ENCODE measurements at places on chromosomes 2 and 18. TPM values are rescaled to one million over a fixed set of nuclear protein-coding genes. Genes with fewer than 3 reads are reported as not detected.

GRCh38 chr2:182716650-182716979 lies 558 bp downstream of the DNAJC10 start:
- no peak for DNase-seq

The GAL3ST2 gene
- total RNA-seq = not detected

The EPB41L3 gene
- 43.0 TPM for total RNA-seq

DNA sequence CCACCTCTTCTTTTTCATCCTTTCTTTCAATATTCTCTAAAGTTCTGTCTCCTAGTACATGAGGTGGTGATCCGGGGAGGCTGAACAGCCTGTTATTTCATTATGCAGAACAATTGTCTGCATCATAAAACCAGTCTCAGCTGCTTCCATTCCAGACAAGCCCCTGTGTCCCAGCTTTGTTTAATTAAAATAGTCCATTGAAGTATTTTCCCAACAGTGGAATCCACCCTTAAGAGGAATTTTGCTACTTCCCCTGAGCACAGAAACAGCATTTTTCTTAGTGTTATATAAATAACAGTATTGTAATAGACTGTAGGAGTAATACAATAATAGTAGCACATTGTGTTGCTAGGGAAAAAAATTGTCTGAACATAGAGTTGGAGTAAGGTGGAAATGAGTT lies 395.4 kb upstream of the TCF4 start:
- no peak for DNase-seq

The STPG4 gene
- not detected for total RNA-seq

The IL36B gene
- total RNA-seq = not detected
